ENCODE measurements at places on chromosomes 16 and 17. TPM values are rescaled to one million over a fixed set of nuclear protein-coding genes. Genes with fewer than 3 reads are reported as not detected.

BICDL2 gene
- total RNA-seq: 1.1 TPM

TBC1D3G gene
- not detected for total RNA-seq

RHBDF1 gene
- total RNA-seq: not detected

OR1F1 gene
- total RNA-seq: not detected

MFAP4 gene
- not detected for total RNA-seq

EZH1 gene
- 66.4 TPM for total RNA-seq

Measured in activated naive CD4-positive, alpha-beta T cell treated with anti-CD3 and anti-CD28 coated beads, Interleukin-2, amount 10 ng/mL, durations not matched to agents 5 hours and 36 hours (primary cell).